ENCODE measurements at places on chromosomes 11 and 22.

DNA sequence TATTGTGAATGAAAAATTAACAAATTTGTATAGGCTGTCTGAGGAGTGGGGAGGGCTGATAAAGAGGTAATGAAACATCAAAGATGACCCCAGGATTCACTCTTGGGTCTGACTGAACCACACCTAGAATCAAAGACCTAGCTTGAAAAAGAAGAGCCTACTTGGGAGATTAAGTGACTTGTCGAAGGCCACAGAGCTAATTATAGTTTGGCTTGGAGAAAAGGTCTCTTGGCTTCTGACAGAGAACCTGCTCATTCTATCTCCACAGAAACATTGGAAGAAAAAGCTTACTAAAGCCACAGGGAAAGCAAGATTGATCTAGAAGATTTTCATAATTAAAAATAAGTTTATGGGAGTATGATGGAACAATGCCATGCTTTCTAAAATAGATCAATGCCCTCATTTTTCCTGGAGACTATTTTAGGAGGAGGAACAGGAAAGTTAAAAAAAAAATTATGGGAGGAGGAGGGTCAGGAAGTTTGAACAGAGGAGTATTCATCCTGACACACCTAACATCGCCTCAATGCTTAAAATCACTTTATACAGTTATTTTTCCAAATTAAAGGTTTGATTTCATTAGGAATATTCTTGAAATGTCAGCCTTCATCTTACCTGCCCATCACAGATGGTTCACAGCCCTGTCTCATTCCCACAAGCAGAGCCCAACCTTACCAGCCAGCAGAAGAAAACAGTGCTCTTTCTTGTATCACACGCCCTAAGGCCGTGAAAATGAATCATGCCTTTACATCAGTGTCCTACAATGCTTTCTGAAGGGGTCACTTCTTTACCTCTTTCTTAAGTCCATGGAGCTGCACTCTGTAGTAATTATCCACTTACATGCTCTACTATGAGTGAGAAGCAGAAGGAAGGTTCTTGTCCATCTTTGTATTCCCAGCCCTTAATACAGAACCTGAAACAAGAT, 231.1 kb upstream of the MPPED2 start:
- no peak for DNase-seq

- no peak for DNase-seq
Measured at GRCh38 chr11:130798801-130799200, 117.5 kb downstream of the SNX19 start.

DNA sequence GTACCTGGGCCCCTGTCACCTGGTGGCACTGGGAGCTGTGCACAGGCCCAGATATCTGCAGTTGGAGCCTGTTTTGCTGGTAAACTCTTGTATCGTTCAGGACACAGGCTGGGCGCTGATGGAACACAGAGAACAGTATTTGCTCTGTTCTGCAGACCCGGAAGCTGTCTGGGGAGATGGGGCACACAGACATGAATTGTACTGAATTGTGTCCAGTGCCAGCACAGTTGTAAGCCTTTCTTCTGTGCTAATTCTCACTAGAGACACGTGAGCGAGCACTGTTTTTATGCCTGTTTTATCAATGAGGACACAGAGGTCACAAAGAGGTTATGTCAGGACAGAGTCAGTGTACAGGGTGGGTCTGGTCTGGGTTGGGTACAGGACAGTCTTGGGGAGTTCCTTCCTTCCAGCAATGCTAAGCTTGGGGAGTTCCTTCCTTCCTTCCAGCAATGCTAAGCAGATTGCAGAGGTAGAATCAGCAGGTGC, 24.4 kb upstream of the ACR start:
- no peak for DNase-seq

GRCh38 chr11:117678658-117679406, 118.2 kb downstream of the DSCAML1 start:
- no peak for DNase-seq

GRCh38 chr11:117438371-117439000, 110.8 kb downstream of the CEP164 start:
- DNase-seq: no peak

DNA sequence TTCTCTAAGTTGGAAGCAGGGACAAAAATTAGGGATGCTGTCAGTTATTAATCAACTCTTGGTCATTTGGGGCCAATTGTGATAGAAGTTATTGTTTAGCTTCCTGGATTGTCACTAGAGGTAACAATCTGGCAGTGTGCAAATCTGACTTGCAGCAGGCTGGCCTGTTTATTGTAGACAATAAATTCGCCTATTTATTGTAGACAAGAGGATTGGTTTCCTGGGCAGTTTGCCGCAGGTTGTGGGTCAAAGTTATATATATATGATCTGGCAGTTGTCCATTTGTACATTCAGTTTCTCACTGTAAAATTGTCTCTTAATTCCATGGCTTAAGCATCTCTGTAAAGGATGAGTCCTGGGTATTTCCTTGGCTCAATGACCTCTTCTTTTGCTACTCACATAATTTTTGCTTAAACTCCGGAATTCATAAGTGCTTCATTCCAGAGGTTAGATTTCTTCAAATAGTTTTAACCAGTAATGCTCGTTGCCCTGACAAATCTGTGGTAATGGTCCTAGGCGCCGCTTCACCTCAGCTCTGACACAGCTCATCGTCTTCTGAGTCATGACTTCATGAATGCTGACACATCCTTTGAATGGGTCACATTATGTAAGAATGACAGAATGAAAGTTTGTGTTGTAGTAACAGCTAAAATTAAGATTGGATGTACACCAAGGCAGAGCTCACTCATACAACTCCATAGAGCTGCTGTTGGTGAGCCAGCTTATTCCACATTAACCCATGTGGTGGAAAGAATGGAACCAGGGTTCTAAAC, 7.8 kb upstream of the MMP3 start:
- no peak for DNase-seq

DNA sequence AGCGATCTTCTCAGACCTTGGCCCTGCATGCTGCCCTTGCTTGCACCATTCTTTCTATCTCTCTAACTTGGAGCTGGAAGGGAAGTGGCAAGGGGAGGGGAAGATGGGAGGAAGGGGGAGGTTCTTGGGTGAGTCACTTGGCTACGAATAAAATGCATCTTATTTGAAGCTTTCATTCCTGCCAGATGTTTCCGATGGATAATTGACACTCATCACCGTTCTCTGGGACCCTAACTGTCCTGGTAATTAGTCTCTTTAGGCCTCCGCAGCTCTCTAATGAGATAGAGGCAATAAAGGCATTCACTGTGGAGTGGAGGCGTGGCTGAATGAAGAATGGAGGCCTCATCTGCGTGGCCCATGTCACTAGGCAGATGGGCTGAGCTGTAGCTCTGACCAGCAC, 960.1 kb downstream of the NTM start:
- DNase-seq: no peak

- no peak for DNase-seq
Measured at GRCh38 chr11:47152953-47153950, 23.4 kb downstream of the ARFGAP2 start.

DNA sequence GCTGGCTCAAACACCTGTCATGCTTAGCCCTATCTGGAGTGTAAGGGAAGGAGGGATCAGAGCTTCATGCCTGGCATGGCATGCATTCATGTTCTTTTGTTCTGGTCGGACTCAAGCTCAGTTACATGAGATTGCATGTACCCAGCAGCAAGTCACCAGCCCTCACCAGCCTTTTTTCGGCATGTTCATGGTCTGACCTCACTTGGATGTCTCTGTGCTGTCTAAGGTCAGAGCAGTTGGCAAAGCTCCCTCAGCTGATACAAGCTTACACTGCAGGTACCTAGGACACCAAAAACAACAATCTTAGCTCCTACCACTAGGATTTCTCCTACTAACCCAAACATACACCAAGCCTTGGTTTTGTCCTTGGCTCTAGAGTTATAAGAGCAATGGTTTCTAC, 152.6 kb downstream of the BARX2 start:
- no peak for DNase-seq
